SJSA1 (cell line): ENCODE measurements at places on chromosomes 3 and 15. TPM values are rescaled to one million over a fixed set of nuclear protein-coding genes. Genes with fewer than 3 reads are reported as not detected.

OXTR gene
- 4.4 and 5.3 TPM in 2 replicates for total RNA-seq

FBXO40 gene
- total RNA-seq, result not detected in 2 replicates

CELSR3 gene
- total RNA-seq, result under 0.01 and 0.26 TPM in 2 replicates

KIF15 gene
- total RNA-seq, result 26.1 and 28.9 TPM in 2 replicates

DNA sequence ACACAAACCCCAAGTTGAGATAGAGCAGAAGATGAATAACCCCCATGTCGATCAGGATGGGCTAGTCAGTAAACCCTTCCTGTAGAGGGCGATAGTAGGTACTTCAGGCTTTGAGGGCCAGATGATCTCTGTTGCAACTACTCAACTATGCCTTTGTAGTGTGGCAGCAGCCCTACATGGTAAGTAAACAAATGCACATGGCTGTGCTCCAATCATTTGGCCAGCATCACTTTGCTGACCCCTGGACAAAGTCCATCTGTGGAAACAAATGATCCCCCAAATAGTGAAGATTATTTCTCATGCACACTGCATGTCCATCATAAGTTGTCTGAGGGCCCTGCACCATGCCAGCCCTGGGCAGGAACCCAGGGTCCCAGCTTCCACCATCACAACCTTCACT is 402.2 kb upstream of the PROK2 start:
- H3K4me1 ChIP-seq, result peaks cover 14% of the 10 kb centered on the region
- H3K4me3 ChIP-seq, result no peak overlapping the region
- no peak for DNase-seq
- no peak overlapping the region for H3K27ac ChIP-seq
- no peaks in the 10 kb centered on the region for H3K27me3 ChIP-seq

DNA sequence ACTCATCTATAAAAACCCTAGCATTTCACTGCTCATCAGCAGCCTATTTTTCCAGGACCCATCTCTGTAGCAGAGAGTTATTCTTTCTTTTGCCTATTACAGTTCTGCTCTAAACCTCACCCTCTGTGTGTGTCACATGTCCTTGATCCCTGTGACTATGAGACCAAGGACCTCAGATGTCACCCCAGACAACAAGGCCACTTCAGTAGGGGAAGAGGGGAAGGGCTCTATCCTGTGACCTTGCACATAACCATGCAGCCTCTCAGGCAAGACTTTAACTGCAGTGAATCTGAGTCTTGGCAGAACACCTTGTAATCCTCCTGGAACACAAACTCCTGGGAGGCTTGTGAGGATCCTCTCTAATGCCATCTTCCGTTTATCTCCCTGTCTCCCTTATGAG is 4.4 kb upstream of the ZNF589 start:
- H3K4me3 ChIP-seq, result no peak overlapping the region
- no peaks in the 10 kb centered on the region for H3K27me3 ChIP-seq
- H3K36me3 ChIP-seq, result no peaks in the 10 kb centered on the region

GRCh38 chr3:86929046-86929445 is 61.9 kb downstream of the VGLL3 start:
- H3K4me1 ChIP-seq, result no peaks in the 10 kb centered on the region; the same call in 1 of the 2 replicates
- no peak overlapping the region for H3K27ac ChIP-seq
- H3K36me3 ChIP-seq, result no peaks in the 10 kb centered on the region
- no peak overlapping the region for H3K4me3 ChIP-seq

- DNase-seq, result no peak
- no peak overlapping the region for H3K4me3 ChIP-seq
- H3K27me3 ChIP-seq, result no peaks in the 10 kb centered on the region
- no peak overlapping the region for H3K27ac ChIP-seq
- peaks cover 2% of the 10 kb centered on the region; the same call in 1 of the 2 replicates for H3K4me1 ChIP-seq
These were observed 35.6 kb upstream of the PRR23E start for GRCh38 chr3:127157171-127157828.

GRCh38 chr3:70766301-70766700 is 453.9 kb upstream of the MDFIC2 start:
- H3K27ac ChIP-seq, result no peak overlapping the region
- DNase-seq, result no peak
- no peaks in the 10 kb centered on the region for H3K36me3 ChIP-seq
- H3K4me1 ChIP-seq, result peaks cover 4% of the 10 kb centered on the region
- no peaks in the 10 kb centered on the region for H3K27me3 ChIP-seq

GRCh38 chr3:175001091-175001490 is 142.0 kb downstream of the NAALADL2 start:
- H3K4me1 ChIP-seq, result peaks cover 32% of the 10 kb centered on the region
- DNase-seq, result no peak
- no peaks in the 10 kb centered on the region for H3K36me3 ChIP-seq
- no peak overlapping the region for H3K4me3 ChIP-seq

DNA sequence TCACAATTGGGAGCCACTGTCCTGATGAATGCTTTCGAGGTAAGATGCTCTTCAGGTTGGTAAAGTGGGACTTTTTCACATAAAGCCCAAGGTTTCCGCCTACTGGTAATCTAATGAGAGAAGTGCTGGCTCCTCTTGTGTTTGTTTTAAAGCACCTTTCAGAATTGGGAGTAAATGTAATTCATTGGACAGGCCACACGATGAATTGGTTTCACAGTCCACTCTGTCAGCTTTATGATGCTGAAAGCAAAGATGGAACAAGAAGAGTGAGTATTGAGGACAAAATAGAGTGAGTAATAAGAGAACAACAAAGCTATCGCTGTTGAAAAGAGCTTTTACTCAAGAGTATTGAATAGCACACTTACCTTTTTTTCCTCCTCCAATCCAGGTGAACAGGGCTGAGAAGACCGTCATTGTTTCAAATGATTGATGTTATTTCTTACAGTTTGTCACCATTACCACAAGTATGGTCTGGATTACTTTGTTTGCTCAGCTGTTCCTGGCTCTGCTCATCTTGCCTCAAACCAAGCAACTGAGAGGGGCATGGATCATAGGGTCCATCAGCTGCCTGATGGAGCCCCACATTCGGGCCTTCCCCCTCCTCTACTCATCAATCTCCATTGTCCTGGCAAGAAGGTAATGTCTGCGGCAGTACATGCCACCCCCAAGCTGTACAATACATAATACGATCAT is 136.1 kb upstream of the CNTN4 start:
- no peaks in the 10 kb centered on the region for H3K4me1 ChIP-seq
- no peak overlapping the region for H3K4me3 ChIP-seq
- no peak for DNase-seq
- H3K27me3 ChIP-seq, result no peaks in the 10 kb centered on the region

DNA sequence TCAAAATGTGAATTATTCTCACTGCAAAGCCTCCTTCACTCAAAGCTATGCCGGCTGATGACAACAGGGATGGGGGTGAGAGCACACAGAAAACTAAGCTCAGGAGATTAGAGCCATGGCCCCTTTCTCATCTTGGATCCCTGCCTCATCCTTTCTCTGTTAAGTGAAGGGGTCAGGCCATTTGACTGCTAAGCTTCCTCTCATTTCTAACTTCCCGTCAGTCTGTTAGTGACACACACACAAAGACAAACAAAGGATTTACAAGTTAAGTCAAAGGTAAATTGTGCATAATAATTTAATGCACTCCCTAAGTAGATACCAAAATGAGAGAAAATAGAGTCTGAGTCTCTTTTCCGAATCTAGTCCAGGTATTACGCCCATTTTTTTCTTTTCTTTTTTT is 1.2 kb downstream of the SS18L2 start:
- no peak overlapping the region for H3K4me3 ChIP-seq
- H3K4me1 ChIP-seq, result peaks cover 11% of the 10 kb centered on the region
- no peak for DNase-seq
- no peaks in the 10 kb centered on the region for H3K27me3 ChIP-seq
- H3K27ac ChIP-seq, result no peak overlapping the region

GRCh38 chr15:83062768-83063180 is 4.3 kb downstream of the BTBD1 start:
- H3K36me3 ChIP-seq, result peaks cover 51% of the 10 kb centered on the region
- no peaks in the 10 kb centered on the region for H3K27me3 ChIP-seq
- H3K27ac ChIP-seq, result no peak overlapping the region
- no peak for DNase-seq

DNA sequence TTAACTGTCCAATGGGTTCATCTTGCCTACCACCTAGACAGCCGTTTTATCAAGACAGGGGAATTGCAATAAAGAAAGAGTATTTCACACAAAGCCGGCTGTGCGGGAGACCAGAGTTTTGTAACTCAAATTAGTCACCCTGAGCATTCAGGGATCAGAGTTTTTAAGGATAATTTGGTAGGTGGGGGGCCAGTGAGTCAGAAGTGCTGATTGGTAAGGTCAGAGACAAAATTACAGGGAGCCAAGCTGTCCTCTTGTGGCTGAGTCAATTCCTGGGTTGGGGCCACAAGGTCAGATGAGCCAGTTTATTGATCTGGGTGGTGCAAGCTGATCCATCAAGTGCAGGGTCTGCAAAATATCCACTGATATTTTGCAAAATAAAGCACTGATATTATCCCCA is 29.9 kb upstream of the GPD1L start:
- no peak for DNase-seq
- no peak overlapping the region for H3K4me3 ChIP-seq
- H3K36me3 ChIP-seq, result no peaks in the 10 kb centered on the region

GRCh38 chr3:12221663-12222062 is 63.0 kb upstream of the TIMP4 start:
- H3K27ac ChIP-seq, result no peak overlapping the region
- no peak for DNase-seq
- H3K36me3 ChIP-seq, result no peaks in the 10 kb centered on the region
- H3K4me3 ChIP-seq, result no peak overlapping the region
- no peaks in the 10 kb centered on the region for H3K27me3 ChIP-seq

- no peak overlapping the region for H3K27ac ChIP-seq
- no peak overlapping the region for H3K4me3 ChIP-seq
- peaks cover 48% of the 10 kb centered on the region for H3K36me3 ChIP-seq
- no peak for DNase-seq
- no peaks in the 10 kb centered on the region for H3K4me1 ChIP-seq
- H3K27me3 ChIP-seq, result no peaks in the 10 kb centered on the region
These were observed 61.4 kb downstream of the GOLIM4 start for GRCh38 chr3:168034152-168034928.

DNA sequence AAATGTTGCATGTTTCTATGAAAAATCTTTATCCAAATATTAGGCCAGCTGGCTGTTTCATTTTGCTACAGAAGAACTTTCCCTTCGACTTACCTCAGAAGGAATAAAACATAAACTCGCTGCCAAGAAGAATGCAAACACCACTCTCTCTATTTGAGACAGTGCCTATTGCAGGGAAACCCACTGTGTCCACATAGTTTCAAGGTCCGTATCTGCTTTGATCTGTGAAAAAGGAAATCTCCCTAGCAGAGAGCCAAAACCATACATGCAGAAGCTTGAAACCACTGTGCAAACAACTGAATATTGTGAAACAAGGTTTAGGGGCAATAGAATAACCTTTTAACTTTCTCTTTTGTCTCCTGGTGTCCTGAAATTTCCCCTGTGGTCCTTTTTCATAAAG is 35.0 kb upstream of the CAPN7 start:
- H3K27ac ChIP-seq, result no peak overlapping the region
- no peak for DNase-seq
- no peaks in the 10 kb centered on the region for H3K27me3 ChIP-seq

GRCh38 chr3:16670191-16670590 is 65.0 kb upstream of the DAZL start:
- no peak for DNase-seq
- H3K36me3 ChIP-seq, result no peaks in the 10 kb centered on the region
- H3K27me3 ChIP-seq, result no peaks in the 10 kb centered on the region
- no peaks in the 10 kb centered on the region for H3K4me1 ChIP-seq
- H3K27ac ChIP-seq, result no peak overlapping the region
- no peak overlapping the region for H3K4me3 ChIP-seq

DNA sequence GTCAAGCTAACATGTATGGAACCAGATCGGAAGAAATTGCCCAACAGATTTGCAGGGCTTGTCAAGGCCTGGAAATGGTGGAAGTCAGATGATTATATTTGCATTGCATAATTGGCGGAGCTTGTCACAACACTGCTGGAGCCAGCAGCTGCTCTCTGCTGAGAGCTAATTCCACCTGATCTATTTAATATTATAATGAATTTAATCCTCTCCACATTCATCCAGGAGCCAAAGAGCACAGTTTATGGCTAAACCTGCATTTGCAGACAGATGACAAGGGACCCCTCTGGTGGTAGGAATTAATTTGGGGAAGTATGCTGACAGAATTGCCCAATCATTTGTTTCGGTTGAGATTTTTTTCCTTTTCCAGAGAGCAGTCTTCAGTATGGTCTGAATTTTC is 730.2 kb downstream of the TUSC7 start:
- no peak for DNase-seq
- H3K36me3 ChIP-seq, result no peaks in the 10 kb centered on the region
- H3K27ac ChIP-seq, result no peak overlapping the region
- no peak overlapping the region for H3K4me3 ChIP-seq
- H3K4me1 ChIP-seq, result no peaks in the 10 kb centered on the region

DNA sequence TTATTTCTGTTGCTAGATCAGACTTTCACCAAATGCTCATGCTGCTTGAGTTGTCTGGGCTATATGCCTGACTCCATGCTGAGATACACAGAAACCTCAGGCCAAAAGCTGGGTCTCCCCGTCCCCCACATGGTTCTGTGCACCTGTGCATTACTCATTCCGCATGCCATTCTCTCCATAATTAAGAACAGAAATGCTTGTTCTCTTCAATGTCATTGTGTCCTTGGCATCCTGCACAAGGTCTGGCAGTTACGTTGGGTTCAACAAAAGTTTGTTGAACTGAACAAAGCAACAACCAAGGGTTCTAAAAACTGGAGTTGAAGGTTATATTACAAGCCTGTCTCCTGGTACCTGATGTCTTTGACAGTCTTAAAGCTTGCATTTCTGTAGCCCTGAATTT is 177.5 kb downstream of the FNDC3B start:
- H3K36me3 ChIP-seq, result 0 out of 2 replicates have a peak, but pooled peaks cover 5% of the 10 kb centered on the region
- no peak overlapping the region for H3K27ac ChIP-seq
- H3K4me1 ChIP-seq, result peaks cover 55% of the 10 kb centered on the region
- no peak for DNase-seq
- H3K4me3 ChIP-seq, result no peak overlapping the region
- no peaks in the 10 kb centered on the region for H3K27me3 ChIP-seq

DNA sequence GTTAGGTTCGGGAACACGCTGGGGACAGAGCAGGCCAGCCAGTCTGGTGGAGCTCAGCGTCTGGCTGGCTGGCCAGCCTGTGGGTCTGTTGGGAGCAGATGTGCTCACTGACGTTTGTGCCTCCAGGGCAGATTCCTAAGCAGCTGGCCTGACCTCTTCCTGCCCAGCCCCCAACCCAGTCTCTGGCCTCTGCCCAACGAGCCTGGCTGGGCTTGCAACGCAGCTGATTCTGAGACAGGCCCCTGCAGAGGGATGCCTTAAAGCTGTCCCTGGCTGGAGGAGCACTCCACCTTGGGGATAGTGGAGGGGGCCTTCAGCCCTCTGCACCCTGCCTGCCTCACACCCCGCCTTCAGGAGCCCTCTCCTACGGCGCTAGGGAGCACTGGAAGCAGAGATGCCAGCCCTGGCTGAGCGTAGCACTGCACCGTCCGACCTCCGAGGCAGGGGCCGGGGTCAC is 46.0 kb downstream of the KLF13 start:
- peaks cover 37% of the 10 kb centered on the region for H3K36me3 ChIP-seq
- no peak overlapping the region for H3K4me3 ChIP-seq
- DNase-seq, result peak; percentile 27
- peaks cover 13% of the 10 kb centered on the region for H3K4me1 ChIP-seq
- no peaks in the 10 kb centered on the region for H3K27me3 ChIP-seq

DNA sequence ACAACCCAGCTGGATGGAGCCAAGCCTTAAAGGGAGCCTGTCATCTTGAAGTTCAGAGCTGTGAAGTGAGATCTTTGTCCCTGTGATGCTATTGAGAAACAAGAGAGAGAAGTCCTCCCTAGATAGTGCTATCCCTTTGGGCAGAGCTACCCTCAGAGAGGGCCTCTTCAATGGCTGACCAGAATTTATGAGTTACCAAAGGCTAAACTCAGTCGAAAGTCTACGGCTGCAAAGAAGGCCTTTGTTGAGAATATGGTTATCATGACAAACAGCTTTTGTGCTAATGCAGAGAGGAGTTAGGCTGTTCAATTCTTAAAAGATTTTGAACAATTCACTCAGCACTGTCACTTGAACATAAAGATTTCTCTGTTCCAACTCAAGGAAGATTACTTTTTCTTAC is 65.9 kb upstream of the C3orf80 start:
- H3K27me3 ChIP-seq, result no peaks in the 10 kb centered on the region
- no peak overlapping the region for H3K27ac ChIP-seq
- H3K4me3 ChIP-seq, result no peak overlapping the region
- H3K36me3 ChIP-seq, result no peaks in the 10 kb centered on the region
